NCI-H1105 treated with DMSO at 0.1 percent for 48 hours (cell line): ENCODE measurements at places on chromosomes 1 and 21.
A peak's percentile ranks its signal among the peaks of the same experiment; 100 is the strongest.

GRCh38 chr21:42862774-42863503 is 16.4 kb downstream of the WDR4 start:
- peak; percentile 55 for DNase-seq

DNA sequence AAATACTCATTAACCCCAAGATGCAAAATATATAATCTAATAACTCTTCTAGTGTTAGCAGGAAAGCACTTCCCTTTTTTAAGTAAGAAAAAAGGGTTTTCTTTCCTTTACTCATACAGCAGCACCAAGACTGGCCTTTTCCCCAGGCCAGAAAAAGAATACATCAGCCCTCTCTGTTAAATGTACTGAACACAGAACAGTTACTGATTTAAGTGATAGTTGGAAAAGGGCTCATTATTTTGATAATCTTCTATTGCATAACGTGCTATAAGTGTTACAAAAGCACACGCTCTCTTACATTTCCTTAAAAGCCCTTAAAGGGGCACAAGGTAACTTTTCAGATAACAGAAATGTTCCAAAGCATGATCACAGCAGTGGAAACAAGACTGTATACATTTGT is 142.9 kb downstream of the TIAM1 start:
- DNase-seq = no peak

GRCh38 chr1:201259476-201260235 is 23.6 kb upstream of the PKP1 start:
- DNase-seq = peak; percentile 73

GRCh38 chr1:206066479-206067171 is 13.7 kb downstream of the RHEX start:
- no peak for DNase-seq

- DNase-seq = peak; percentile 31
These were observed 800 bp downstream of the HIPK1 start for GRCh38 chr1:113929750-113930498.

DNA sequence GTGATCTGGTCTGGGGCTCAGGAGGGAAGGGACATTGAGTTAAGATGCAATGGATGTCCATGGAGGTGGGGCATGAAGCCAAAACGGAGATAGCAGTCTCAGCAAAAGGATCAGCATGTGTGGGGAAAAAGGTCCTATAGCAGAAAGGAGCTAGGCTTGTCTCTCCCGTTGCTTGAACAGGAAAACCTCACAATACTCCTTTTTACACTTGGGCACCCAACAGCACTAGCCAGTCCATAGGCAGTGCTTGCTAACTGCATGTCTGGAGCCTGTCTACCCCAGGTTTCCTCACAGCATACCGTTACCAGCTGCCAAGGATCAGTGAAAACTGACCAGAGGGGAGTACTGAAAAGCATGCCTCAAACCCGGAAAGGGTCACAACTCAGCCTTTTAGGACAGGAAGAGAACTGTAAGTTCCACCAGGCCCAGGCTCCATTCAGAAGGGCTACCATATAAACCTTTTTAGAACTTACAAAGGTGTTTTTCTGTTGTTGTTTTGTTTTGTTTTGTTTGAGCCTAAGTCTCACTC is 78.6 kb downstream of the JAK1 start:
- no peak for DNase-seq

DNA sequence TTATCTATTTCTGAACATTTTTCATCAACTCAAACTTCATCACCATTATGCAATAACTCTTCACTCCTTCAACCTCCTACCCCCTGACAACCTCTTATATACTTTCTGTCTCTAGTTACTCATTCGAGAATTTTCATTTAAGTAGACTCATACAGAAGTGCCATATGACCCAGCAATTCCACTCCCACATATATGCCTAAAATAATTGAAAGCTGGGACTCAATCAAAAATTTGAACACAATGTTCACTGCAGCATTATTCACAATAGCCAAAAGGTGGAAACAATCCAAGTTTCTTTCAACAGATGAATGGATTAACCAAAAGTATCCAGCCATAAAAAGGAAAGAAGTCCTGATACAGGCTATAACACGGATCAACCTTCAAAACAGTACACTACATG is 24.1 kb downstream of the COL11A1 start:
- DNase-seq = no peak

DNA sequence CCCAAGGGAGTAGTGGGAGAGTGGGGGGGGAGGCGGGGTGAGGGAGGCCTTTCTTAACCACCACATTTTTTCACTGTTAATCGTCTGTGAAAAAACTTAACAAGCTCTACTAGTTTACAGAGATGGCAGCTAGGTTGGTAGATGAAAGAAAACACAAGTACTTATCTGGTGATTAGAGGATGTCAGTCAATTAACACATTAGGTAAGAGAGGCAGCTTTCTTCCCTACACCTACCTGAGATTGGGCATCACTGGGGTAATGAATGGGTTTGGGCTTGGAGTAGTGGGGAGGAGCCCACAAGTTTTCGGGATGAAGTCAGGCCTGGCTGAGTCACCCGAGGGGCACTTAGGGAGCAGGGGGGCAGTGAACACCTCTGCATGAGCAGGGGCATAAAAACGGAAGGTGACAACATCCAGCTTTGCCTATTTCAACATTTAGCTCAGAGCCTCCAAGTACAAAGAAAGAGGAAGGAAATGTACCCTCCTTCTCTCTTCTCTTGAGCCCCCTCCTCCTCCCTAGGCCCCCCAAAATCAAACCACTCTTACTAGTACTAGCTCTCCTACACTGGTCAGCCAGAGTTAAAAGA is 2.5 kb downstream of the LBR start:
- no peak for DNase-seq

- DNase-seq = peak; percentile 42
These were observed 79.5 kb downstream of the BEND5 start for GRCh38 chr1:48697066-48697707.

GRCh38 chr1:23745515-23745914 is 2.2 kb downstream of the ELOA start:
- DNase-seq = peak; percentile 37
